ENCODE measurements at places on chromosomes 3 and 15. TPM values are rescaled to one million over a fixed set of nuclear protein-coding genes. Genes with fewer than 3 reads are reported as not detected.
A peak's percentile ranks its signal among the peaks of the same experiment; 100 is the strongest.

ARHGEF26 gene
- total RNA-seq = 62.6 TPM

BOC gene
- 63.2 TPM for total RNA-seq

IQGAP1 gene
- 299 TPM for total RNA-seq

MASP1 gene
- 10.9 TPM for total RNA-seq

AADACL2 gene
- not detected for total RNA-seq

- no peak for DNase-seq
Observed at GRCh38 chr15:83057696-83058376, 9.2 kb downstream of the BTBD1 start.

GRCh38 chr15:24675332-24676144, at the start of gene NPAP1:
Gene NPAP1 (plus strand): TSS chr15:24675775. CDS start chr15:24675868, 93 bp downstream.
- no peak for DNase-seq

GRCh38 chr3:195811756-195812155, at the start of gene MUC4:
Gene MUC4 (minus strand): TSS chr3:195811929. CDS start chr3:195811817, 112 bp downstream.
- no peak for DNase-seq

GRCh38 chr15:55742498-55742926, 440 bp downstream of the PRTG start:
- DNase-seq = no peak

GRCh38 chr3:33057320-33058298, 39.3 kb downstream of the GLB1 start:
- DNase-seq = no peak

- no peak for DNase-seq
Observed at GRCh38 chr3:12972781-12973702, 100.2 kb downstream of the IQSEC1 start.

GRCh38 chr15:79653533-79653932, 221.4 kb downstream of the MINAR1 start:
- no peak for DNase-seq

DNA sequence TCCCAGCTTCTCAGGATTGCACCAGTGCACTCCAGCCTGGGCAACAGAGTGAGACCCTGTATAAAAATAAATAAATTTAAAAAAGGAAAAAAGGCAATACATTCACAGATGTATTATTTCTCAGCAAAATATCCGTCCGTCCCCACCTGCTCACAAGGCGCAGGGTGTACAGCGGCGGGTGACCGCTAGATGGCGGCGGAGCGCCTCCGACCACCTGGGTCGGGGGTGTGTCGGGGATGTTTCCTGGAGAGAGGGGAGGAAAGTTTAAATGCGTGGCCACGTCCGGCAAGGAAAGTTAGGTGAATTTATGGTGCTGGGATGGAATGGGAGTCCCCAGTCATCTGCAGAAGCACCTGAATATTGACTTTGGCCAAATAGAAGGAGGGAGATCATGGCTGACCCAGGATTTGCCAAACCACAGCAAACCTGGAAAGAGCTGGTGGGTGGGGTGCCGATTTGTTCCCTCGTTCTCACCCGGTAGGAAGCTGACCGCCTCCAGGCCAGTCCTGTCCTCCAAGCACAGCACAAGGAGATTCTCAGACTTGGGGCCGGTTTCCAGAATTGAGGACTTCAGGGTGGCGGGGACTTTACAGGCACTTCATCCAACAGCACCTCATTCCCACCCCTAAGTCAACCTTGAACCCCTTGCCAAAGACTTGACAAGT, 88.3 kb downstream of the TMEM266 start:
- peak; percentile 53 for DNase-seq

DNA sequence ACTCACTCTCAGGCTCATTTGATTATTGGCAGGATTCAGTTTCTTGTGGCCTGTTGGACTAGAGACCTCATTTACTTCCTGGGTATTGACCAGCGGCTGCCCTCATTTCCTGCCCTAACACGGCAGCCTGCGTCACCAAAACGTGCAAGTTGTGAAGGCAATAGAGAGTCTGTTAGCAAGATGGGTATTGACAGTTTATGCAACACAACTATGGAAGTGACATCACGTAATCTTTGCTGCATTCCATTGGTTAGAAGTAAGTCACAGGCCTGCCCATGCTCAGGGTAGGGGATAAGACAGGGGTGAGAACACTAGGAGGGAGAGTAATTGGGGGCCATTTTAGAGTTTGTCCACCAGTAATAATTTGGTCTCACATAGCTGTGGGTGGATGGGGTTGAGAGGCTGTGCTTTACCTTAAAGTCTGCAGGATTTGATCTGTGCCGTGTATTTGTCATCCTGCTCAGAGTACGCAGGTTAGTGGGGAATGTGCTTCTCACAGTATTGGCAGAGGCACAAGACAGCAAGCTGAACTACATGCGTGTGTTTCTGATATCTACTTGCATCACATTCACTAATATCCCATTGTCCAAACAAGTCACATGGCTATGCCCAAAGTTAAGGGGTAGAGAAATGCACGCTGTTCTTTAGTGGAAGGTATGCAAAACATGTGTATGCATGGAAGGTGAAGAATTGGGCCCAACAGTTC, 83.3 kb downstream of the EDEM1 start:
- no peak for DNase-seq

GRCh38 chr3:156664011-156664830, 10.2 kb upstream of the TIPARP start:
- no peak for DNase-seq

- no peak for DNase-seq
Observed at GRCh38 chr3:137108699-137109440, 151.1 kb downstream of the IL20RB start.

- no peak for DNase-seq
Observed at GRCh38 chr15:58520464-58520863, 88.7 kb downstream of the LIPC start.

DNA sequence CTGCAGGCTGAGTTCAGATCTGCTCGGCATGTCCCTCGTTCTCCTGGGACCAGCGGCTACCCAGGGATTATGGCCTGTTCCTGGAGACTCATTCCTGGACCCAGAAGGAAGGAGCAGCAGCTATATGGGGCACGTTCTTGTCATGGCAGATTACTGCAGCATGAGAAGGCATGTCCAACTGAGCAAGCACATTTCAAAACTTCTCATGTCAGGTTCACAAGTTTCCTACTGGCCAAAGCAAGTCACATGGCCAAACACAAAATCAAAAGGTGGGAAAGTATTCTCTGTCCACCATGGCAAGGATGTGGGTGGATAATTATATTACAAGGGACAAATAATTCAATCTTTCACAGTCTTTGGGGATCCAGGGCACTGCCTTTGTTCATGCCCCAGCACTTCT, 71.9 kb upstream of the C15orf39 start:
- no peak for DNase-seq

GRCh38 chr3:194422188-194422587, 23.1 kb upstream of the GP5 start:
- no peak for DNase-seq

GRCh38 chr15:77716632-77717332, 84.1 kb upstream of the LINGO1 start:
- DNase-seq = no peak

DNA sequence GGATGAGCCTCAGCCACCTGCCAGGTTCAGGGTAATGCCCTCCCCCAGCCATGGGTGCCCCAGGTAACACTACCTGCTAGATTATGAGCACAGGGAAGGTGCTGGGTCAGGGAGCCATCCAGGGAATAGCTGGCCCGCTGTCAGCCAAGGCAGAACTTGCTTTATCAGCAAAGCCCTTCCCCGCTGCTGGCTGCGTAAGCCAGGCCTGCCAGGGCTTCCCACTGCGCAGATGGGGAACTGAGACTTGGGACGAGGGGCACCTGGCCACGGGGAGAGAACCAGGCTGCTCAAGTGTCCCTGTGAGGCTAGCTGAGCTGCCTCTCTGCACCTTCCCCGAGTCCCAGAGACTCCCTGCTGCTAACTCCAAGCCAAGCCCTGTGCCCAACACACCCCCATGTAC, 45.4 kb downstream of the CACNA2D2 start:
- DNase-seq = no peak

DNA sequence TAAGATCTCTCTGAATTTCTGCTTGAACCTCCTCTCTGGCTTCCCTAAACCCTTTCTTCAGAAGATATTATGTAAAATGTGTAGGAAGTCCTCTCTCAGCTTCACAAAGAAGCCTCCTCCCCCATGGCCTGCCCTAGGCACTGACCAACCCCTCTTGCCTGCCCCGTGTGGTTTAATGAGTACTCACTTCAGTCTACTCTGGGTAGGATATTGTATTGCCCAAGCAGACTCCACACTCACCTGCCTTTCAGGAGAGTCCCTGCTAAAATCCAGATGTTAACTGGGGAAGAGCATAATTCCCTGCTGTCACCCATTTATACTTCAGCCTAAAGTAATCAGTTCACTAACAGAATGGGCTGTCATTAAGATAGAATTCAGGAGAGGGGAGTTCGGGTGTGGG, 2.6 kb upstream of the AGBL1 start:
- no peak for DNase-seq

DNA sequence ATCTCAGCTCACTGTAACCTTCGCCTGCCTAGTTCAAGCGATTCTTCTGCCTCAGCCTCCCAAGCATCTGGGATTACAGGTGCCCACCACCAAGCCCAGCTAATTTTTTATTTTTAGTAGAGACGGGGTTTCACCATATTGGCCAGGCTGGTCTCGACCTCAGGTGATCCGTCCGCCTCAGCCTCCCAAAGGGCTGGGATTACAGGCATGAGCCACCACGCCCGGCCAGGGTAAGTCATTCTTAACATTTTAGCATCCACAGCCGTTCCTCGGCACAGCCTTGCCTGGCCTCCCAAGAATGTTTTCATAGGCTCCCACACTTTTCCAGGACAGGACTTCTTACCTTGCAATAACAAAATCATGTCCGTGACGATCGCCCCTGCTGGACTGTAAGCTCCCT, 8.7 kb upstream of the EPHB3 start:
- DNase-seq = no peak

DNA sequence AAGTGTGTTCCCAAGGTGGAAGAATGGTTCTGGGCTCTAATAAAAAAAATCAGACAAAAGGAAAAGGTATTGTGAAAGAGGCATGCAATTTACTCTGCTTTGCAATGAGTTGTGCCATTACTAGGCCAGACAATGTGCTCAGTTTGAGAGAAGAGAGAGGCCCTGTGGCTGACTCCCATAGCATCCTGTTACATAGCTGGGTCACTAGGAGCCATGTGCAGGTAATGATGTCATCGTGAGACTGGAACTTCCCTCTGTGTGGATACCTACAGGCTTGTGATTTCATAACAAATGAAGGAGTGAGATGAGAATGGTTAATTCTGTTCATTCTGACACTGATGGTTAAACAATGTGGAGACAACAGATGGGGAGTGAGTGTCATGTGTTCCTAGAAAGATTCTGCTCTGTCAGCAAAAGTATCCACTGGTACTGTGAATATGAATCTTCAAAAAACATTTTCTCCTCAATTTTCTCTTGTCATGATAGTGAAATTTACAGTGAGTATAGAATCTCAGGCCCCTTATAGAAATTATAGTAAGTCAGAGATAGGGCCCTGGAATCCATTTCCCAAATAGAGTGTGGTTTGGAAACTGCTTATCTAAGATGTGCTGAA, 648.7 kb upstream of the DPPA4 start:
- DNase-seq = no peak

DNA sequence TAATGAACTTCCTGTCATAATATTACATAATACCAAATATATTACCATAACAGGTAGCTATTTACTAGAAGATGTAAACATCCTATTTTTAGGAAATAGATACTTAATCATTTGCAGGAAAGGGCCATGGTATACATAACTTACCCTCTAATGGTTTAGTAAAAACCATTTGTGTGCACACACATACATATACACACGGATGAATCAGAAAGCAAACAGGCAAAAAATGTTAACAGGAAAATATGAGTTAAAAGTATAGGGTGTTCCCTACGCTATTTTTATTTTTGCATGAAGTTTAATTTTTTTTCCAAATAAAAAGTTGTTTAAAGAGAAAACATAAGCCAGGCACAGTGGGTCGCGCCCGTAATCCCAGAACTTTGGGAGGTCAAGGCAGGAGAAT, 34.6 kb downstream of the FAM174B start:
- DNase-seq = no peak

DNA sequence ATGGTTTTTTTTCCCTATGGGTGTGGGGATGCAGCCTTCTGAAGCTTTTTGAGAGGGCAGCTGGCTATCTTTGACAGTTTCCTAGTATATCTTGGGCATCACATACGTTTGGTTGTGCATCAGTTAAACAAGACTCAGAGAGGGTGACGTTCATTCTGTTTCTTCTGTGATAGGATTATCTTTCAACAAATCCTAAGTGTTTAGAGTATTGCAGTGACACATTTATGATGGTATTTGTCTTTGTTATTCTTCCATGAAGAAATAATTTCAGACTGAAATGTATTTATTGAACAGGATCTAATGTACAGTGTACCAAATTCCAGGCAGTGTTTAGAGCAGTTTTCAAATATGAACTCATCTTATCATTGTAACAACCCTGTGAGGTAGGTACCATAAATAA, 114.4 kb downstream of the PLCL2 start:
- DNase-seq = no peak

GRCh38 chr15:40059821-40060220, 20.8 kb upstream of the SRP14 start:
- no peak for DNase-seq

DNA sequence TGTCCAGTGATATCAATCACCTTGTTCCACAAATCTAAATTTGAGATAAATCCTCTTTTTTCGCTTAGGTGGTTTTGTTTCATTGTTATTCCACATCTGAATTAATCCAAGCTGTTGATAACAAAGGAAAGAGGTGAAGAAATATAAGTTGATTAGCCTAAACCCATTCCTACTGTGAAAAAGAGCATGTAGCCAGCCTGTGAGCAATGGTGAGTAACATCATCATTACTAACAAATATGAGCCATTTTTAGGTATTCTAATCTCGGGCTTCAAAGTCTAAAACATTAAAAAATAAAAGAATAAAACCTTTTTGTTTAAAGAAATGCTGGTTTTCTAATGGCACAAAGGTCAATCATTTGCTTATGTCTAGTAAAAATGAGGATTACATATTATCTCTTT, 52.1 kb upstream of the P3H2 start:
- DNase-seq = no peak

GRCh38 chr15:92524161-92524560, 130.5 kb downstream of the ST8SIA2 start:
- no peak for DNase-seq

DNA sequence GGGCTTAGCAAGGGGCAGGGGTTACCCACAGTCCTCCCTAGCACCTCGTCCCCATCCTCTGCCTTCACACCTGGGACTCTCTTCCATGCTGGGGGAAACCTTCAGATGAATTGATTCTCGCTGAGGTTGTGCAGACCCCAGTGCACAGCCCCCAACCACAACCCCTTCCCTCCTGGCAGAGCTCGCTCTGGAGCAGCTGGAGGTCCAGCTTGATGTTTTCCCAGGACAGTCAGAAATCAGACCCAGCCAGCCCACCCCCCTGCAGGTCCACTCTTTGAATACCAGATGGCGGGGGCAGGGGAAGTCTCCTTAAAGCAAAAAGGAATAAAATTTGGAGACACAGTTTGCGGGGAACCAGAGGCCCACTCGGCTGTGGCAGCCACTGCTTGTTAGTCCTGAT, 234.4 kb downstream of the XXYLT1 start:
- no peak for DNase-seq

DNA sequence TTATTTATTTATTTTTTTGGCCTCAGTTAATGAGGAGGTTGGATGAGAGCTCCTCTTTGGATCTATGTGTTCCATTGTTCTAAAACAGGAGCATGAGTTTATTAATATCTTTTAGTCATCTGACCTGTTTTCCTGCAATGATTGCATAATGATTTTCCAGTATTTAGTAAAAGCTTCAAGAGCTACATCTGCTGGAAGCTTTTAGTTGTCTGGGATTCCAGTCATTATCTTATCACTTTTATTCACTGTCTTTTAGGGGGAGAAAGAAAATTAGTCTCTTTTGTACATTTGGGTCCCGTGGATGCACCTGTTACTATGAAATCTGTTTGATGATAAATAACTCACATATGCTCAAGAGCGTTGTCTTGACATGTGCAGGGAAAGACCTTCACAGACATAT, 1270.0 kb downstream of the ROBO1 start:
- no peak for DNase-seq

- DNase-seq = no peak
Observed at GRCh38 chr3:1275495-1275894, 182.7 kb downstream of the CNTN6 start.

Measured in tibial nerve (tissue), 4 donors.